ENCODE measurements at places on chromosomes 16 and 17.

- no peak for DNase-seq
These were observed 5.1 kb upstream of the C1QTNF8 start for GRCh38 chr16:1101133-1101532.

DNA sequence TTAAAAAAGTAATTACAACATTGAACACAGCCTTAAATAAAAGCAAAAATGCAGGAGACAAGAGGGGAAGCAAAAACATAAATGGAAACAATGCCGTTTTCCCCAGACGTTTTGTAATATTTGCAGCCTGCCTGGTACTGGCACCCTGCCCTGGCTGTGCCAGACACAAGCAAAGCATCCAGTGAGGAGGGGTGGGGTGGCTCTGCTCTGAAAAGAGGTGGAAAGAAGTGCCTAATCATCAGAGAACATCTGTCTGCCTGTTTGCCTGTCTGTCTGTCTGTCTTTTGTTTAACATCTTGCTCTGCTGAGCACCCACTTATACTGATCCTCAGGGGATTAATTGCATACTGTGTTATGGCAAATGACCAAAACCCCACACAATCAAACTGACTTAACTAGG is 62.7 kb downstream of the C16orf82 start:
- DNase-seq, result no peak

DNA sequence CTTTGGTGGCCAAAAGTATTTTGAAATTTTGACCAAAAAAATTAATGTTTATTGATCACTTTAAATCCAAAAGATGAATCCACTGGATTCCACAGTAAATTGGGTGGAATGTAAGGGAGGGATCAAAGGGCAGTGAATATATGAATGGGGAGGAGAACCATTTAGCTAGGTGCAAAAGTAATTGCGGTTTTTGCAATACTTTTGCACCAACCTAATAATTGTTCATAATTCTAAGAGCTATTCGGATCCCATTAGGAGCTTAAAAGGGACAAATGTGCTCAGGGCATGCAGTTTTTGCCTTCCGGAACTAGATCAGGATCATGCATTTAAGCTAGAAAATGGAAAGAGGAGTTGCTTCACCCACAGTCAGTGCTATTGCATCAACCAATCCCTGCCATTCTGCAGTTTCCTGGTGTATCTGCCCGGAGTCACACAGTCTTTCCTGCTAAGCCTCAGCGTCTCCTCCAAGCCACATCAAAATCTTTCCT is at the start of gene LPO:
LPO (plus strand) TSS at position 438 of the 488 bp plus-strand sequence. CDS start 4,396 bp downstream, outside the sequence.
- no peak for DNase-seq

DNA sequence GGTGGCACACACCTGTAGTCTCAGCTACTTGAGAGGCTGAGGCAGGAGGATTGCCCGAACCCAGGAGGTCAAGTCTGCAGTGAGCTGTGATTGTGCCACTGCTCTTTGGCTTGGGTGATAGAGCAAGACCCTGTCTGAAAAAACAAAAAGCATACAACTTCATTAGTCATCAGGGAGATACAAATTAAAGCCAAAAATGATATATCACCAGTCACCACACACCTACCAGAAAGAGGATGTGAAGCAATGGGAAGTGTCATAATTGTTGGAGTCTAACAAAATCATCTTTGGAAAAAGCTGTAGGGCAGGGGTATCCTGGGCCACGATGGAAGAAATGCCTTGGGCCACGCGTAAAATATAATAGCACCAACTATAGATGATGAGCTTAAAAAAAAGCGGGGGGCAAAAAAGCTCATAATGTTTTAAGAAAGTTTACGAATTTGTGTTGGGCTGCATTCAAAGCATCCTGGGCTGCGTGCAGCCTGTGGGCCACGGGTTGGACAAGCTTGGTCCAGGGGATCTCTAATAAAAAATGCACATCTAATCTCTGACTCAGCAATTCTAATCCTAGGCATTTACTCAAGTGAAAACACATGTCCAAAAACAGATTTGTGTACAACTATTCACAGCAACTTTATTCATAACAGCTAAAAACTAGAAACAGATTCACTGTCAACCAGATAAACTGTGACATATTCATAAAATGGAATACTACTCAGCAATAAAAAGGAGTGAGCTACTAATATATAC is 65.9 kb downstream of the HIC1 start:
- DNase-seq, result no peak

DNA sequence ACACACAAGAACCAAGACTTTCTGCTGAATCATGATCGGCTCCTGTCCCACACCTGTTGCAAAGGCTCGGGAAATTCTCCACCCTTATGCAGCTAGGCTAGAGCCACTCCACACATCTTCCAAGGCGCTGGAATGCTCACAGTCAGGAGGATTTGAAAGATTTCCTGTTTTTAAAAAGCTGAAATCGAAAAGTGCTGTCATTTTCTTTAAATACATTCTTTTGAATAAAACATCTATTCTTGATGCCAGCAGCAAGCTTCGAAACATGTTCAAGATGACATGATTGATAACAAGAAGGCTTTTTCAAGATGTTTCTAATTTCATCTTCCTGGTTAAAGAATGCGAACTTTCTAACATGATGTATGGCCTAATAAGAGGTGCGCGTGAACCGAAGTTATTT is 219.7 kb upstream of the CDH5 start:
- DNase-seq, result no peak

GRCh38 chr17:72507370-72507769 is 386.6 kb downstream of the SOX9 start:
- DNase-seq, result no peak

GRCh38 chr17:751269-752001 is 629 bp downstream of the GEMIN4 start:
- DNase-seq, result peak; percentile 39

DNA sequence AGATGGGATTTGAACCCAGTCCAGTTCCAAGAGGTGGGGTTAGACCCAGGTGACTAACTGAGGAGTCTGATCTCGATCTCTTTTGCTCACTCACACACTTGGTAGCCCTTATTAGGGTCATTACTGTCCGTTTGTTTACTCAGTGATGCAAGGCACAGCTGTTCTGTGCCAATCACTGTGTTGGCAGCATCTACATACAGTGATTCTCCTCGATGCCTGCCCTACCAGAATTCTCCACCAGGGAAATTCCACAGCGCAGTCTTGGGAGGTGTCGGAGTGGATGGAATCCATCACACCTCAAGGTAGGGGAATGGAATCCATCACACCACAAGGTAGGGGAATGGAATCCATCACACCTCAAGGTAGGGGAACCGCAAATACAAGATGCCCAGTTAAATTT is 279.6 kb downstream of the MAF start:
- no peak for DNase-seq

DNA sequence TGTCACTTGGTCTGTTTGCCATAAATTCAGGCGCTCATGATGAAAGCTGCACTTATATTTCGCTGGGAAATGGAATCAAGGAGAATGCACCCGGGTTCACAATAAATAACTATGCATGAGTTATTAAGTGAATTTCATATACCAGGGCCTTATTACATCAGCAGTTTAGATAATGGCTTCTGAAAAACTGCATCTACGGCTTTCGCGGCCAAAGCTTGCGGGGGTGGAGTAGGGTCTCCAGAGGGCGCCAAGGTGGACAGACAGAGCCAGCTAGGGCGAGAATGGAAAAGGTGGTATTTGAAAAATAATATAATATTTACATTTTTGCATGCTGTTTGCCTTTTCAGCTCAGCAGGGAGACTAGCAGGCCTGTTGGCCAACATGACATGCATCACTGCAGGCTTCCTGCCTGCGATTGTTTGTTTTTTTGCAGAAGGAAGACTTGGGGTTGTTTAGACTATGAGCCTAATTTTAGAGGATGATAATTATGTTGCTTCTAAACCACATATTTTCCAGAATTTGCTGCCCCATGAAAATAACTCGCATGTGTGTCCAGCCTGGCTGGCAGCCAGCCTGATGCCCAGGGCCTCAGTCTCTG is 173.8 kb upstream of the IRX3 start:
- no peak for DNase-seq

GRCh38 chr16:84600343-84601229 is 17.3 kb downstream of the COTL1 start:
- no peak for DNase-seq

- no peak for DNase-seq
These were observed 10.4 kb downstream of the PRSS54 start for GRCh38 chr16:58284469-58284868.

- DNase-seq, result no peak
These were observed 28.7 kb upstream of the CRISPLD2 start for GRCh38 chr16:84791088-84791487.

DNA sequence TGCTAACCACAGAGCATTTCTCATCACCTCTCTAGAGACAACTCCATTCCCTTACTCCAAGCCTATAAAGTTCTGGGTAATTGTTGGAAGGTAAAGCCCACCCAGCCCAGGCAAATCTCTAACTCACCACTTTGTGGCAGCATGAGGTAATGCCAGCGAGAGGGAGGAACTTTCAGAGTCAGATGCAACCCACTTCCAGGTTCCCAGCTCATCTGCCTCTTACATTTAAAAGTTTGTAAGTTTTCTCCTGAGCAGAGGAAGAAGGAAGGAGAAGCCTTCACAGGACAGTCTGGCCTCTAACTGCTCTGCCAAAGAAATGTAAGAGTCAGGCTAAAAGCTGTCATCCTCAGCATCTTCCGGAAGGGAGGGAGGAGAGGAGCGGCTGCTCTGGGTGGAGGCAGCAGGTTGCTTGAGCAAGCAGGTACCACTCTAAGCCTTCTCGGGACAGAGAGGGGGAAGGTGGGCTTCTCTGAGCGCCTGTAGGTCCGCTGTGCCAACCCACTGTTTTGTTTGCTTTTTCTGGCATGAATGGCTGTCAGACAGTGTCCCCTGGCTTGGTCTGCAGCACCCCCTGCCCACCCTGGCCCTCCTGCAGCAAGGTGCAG is 1.0 kb downstream of the ZNF319 start:
- DNase-seq, result no peak

DNA sequence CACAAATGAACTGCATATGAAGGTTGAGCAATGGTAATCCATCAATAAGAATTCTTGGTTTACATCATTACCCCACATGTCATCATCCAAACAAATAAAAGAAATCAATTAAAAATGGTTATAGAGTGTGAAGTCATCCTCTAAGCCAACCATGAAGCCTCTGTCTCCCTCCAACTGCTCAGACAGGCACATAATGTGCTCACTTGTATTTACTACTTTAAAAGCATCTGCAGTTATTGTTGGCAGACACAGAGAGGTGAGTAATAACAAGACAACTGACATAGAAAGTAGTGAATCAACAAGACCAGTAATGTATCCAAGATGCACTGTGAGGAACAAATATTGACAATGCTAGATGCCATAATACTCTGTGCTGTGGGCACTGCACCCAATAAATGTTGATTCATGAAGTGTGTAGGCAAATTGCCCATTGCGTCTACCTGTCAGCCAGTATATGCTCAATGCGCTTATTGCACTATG is 20.0 kb downstream of the ADAMTS18 start:
- DNase-seq, result no peak

DNA sequence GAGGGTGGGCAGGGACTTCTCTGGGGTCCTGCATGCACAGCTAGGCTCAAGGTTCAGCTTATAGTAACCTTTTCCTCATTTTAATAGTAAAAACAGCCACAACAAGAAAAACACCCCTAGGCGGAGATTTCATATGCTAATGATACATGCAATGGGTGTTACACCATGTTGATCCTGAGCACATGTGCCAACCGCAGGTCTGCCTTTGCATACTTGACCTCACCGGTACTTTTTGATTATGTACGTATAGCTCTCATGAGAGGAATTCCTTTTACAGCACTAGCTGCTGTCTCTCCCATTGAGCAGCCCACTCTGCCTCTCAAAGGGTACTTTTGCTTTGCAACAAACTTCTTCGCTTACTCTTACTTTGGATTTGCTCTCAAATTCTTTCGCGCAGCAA is 1.9 kb downstream of the KRTAP4-8 start:
- no peak for DNase-seq

DNA sequence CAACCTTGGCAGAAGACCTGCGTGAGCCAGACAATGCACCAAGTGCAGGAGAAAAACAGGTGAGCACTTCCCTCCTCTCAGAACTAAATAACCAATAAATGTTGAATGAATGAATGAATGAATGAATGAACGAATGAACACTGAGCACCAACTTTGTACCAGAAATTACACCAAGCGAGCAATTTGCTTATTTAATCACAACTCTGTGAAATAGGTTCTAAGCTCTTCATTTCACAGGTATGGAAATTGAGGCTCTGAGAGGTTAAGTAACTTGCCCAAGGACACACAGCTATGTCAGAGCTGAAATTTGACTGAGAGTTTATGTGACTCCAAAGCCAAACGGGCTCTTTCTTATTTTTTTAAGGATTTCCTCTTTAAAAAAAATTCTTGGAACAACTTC is 38.0 kb downstream of the TMEM132E start:
- no peak for DNase-seq

- DNase-seq, result no peak
These were observed 98.6 kb downstream of the CDH8 start for GRCh38 chr16:61937646-61938045.

DNA sequence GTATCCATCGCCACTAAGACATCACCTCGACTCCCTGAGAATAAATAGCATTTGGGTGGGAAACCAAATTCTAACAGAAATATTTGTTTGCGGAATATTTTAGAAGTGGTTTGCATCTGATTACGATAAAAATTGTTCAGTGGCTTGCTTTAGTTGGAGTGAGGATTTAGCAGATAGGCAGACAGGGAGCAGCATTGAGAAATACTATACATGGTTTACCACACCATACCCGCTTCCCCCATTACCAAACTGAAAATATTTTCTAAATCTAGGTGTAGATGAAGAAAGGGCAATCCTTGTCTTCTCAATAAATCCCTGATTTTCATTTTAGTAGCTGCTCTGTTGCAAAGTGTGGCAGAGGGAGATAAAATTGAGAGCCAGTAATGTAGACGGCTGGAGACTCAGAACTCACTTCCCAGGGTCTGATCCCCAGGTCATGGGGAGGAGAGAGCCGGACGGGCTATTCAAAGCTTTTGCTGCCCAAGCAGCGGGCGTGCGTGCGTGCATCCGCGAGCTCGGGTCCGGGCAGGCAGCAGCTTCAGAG is 808 bp upstream of the BAHCC1 start:
- DNase-seq, result no peak

DNA sequence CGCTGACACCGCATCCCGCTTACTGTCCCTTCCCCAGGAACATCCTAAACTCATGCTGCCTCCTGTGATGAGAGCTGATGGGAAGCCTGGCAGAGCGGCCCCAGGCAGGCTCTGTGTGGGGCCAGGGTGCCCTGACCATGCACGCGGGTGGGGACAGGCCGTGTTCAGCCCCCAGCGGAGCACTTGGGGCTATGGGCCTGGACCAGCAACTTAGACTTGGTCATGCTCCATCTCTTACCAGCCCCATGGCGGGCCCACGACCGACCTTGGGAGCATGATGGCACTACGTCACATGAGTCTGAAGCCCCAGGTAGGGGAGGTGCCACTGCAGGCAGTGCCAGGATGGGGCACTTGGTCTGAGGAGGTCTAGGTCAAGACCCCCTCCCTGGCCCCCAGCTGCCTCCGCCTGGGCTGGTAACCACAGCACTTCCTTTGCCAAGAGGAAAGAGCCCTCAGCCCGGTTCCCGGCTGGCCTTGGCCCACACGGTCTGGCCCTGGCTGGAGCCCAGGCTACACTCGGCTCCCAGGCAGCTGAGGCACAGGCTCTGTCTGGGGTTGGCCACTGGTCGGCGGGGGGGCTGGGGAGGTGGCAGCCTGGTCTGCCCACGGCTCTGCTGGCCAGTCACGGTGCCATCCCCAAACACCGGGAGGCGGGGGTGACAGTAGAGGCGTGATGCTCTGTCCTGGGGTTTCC is 25.7 kb downstream of the BAHCC1 start:
- no peak for DNase-seq
